NB4 (cell line): ENCODE measurements at places on chromosomes 13 and 19.

DNA sequence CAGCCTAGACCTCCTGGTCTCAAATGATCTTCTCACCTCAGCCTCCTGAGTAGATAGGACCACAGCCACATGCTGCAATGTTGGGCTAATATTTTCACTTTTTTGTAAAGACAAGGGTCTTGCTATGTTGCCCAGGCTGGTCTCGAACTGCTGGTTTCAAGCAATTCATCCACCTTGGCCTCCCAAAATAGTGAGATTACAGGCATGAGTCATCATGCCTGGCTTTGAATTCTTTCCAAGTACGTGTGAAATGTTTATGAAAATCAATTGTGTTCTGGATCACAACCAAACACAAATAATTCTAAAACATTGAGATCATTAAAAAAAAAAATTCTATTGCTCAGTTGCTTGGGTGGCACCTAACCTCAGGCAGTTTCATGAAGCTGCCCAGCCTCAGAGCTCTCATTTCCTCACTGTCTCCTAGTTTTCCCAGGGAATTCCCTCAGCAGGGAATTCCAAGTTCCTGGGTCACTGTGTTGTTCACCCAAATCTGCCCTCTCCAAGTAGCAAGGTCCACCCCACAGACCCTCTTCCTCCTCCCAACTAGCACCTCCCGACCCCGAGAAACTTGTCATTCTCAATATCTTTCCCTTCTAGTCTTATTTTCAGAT is 44.8 kb downstream of the ING1 start:
- DNase-seq: no peak

GRCh38 chr13:60075850-60076249 is 87.9 kb downstream of the DIAPH3 start:
- DNase-seq: no peak

- DNase-seq: peak; percentile 3
Observed at GRCh38 chr13:82439159-82439904, 1442.9 kb downstream of the SLITRK1 start.

DNA sequence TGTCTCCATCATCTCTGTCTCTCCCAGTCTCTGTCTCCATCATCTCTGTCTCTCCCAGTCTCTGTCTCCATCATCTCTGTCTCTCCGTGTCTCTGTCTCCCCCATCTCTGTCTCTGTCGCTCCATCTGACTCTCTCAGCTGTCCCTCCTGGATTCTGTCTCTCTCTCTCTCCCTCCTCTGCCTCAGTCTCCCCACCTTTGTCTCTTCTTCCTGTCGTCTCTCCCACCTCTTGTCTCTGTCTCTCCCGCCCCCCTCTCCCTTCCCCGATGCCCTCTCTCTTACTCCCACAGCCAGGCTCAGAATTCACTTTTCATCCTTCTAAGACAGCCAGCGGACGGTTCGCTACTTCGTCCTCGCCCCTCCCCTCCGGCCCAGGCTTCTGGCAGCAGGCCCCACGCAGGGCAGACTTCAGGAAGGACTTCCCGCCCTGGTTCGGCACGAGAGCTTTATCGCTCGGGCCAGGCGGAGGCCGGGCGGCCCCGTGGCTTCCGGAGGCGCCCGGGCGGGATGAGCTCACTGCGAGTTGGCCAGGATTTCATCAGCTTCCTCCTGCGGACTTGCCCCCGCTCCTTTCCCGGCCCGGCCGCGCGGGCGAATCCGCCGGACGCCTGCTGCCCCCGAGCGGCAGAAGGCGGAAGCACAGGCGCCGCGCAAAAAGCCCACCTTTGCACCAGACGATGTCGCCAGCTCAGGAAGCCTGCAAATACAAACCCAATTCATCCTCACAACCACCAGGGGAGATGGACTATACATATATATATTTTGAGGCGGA is 12.4 kb upstream of the CCDC9 start:
- DNase-seq: peak; percentile 100

GRCh38 chr19:4976401-4977298 is 7.7 kb downstream of the KDM4B start:
- peak; percentile 94 for DNase-seq

GRCh38 chr19:55669418-55670279 is 5.4 kb upstream of the EPN1 start:
- no peak for DNase-seq

GRCh38 chr19:11339254-11340098 is at the start of gene RAB3D:
RAB3D (minus strand) TSS chr19:11339657; CDS start chr19:11337399, 2,258 bp downstream.
- DNase-seq: peak; percentile 93

DNA sequence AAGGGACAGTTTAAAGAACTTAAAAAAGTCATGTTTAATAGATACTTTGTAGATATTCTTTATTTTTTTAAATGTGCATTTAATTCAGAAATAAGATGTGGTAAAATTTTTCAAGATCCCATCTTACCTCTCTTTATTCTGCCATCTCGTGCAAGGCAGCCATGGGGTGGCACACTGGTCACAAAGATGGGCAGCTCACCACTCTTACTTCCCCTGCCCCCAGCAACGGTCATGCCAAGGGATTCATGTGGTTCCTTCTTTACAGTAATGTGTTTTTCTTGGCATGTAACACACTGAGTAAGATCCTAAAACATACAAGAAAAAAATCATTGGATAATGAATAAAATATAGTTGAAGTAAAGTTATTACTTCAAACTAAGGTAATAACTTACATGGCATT is 64.2 kb downstream of the LNX2 start:
- no peak for DNase-seq

DNA sequence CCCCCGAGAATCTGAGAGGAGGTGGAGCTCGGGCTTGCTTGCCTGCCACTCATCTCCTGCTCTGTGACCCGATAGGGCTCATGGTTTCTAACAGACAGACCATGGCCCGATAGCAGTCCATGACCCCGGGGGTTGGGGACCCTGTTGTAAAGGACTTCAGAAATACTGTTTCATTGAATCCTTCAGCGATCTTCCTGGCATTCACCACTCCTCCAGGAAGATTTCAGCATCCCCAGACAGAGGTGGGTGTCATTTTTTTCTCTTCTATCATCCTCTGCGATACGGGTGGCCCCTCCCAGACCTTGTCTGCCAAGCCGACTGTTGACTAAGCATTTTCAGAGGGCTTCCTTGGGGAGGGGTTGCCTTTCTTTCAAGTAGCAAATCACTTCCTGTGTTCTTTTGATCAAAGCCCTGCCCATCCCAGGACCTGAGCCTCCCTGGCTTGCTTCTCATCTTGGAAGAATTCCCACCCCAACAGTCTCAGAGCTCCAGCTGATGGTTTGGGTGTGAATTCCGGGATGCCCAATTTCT is 1.7 kb downstream of the MYO1F start:
- peak; percentile 88 for DNase-seq

DNA sequence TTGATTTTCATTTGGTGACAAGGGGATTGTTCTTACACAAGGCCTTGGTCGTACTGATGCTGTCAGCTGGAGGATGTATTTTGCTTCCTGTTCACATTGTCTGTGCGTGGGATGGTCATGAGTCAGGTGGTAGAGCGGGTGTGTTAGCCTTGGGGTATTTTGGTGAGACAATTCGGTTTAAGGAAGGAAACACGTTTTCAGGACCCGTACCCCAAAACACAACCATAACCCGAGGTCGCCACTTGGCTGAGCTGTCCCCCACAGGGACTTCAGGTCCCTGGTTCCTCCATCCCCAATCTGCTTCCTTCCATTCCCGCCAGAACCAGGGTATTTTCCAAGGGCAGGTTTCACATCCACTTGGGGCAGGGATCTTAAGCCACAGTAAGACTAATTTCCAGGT is 15.0 kb downstream of the MYO9B start:
- DNase-seq: peak; percentile 90

GRCh38 chr13:50393628-50394027 is 378.4 kb downstream of the KCNRG start:
- DNase-seq: no peak

DNA sequence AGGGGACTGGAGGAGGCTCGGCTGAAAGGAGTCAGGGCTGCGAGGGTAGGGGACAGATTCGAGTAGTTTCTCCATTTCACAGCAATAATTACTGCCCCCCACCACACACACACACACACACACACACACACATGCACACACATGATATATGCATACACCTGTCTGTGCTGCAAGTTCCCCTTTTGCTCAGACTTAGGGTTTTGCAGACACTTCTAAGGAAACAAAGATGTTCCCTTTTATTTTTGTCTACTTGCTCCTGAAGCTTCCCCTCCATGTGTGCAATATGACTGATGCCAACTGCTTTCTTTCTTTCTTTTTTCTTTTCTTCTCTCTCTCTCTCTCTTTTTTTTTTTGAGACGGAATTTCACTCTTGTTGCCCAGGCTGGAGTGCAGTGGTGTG is 13.4 kb downstream of the MBD3L2B start:
- no peak for DNase-seq

DNA sequence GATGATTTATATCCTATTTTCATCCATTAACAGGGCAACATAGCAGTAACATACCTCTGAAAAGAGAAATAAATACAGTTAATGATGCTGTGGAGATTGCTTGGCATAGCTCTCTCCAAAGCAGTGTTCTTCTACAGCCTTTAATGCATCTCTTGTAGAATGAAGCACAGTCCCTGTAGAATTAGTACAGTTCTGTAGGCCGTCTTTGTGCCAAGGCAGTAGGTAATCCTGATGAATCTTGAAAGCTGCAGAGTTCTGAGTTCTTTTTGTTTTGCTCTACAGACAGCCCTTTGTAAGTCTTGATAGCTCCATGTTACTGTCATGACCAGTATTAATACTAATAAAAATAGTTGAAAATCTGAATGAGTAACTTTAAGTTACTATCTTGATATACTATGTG is 184.2 kb downstream of the MAB21L1 start:
- DNase-seq: no peak

DNA sequence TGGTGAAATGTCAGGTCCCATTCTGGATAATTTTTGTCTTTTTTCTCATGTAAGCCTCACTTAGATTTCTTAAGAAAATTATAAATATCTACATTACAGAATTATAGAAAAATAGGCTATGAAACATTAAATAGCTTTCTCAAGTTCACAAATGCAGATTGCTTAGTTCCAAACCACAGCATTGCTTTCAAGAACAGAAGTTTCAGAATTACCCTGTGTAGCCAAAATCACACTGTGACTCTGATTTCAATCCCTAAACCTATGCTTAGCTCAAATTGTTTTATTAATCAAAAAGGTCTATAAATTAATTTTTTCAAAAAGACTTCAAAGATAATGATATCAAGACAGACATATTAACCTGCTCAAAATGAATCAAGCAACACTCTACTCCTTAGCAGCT is 881.2 kb upstream of the PCDH20 start:
- DNase-seq: no peak

GRCh38 chr13:34623331-34623730 is 318.7 kb upstream of the NBEA start:
- DNase-seq: no peak

GRCh38 chr13:29457299-29457698 is 138.2 kb downstream of the SLC7A1 start:
- no peak for DNase-seq

GRCh38 chr19:1217366-1217765 is 11.8 kb downstream of the STK11 start:
- DNase-seq: no peak

DNA sequence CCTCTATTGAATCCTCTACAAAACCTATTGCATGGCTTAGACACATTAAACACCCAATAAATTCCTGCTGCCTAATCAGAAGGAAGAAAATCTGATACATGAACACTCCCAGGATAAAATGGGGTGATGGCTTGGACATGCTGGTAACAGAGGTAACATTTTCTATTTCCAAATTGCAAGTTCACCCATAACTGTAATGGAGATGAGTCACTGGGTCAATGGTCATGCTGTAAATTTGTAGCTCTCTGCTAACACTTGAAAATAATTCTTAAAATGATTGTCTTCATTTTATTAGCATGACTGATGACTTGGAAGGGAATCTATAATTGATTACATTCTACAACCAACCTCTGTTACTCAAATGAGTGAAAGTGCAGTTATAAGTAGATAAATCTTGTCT is 434.1 kb downstream of the FGF14 start:
- DNase-seq: no peak

- DNase-seq: no peak
Observed at GRCh38 chr13:41782086-41782485, 178.8 kb downstream of the VWA8 start.

- peak; percentile 53 for DNase-seq
Observed at GRCh38 chr13:24671386-24672113, 8.7 kb upstream of the ATP12A start.

DNA sequence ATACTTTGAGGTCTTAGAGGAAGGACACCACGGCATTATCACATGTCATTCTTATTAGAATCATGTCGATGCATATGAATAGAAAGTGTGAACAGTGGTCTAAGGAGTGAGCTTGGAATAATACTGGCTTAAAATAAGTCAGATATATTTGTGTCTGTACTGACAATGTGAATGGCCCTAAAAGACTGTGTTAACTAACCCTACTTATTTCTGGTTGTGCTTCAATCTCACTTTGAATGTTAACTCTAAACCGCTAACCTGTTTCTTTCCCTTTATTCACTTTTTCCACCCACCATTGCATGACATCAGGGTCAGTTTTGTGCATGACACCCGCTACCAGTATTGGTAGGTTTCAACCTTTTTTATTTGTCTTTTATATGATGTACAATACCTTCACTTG is 69.1 kb upstream of the RAP2A start:
- DNase-seq: no peak

GRCh38 chr13:44199627-44200207 is 173.9 kb upstream of the SERP2 start:
- no peak for DNase-seq

DNA sequence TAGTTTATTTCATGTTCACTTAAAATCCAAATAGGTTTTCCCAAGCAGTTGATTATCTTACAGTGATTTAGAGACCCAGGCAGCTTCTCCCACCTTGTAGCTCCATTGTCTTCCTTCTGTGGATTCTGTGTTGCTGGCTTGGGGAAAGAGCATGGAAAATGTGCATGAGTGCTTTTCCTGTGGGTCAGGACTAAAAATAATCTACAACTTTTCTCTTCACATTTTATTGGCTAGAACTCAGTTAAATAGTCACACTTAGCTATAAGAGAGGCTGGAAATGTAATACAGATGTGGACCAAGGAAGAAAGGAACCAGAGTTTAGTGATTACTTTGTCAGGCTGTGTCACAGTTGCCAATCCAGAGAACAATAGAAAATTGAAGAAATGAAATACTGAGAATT is 198.8 kb downstream of the NBEA start:
- no peak for DNase-seq

DNA sequence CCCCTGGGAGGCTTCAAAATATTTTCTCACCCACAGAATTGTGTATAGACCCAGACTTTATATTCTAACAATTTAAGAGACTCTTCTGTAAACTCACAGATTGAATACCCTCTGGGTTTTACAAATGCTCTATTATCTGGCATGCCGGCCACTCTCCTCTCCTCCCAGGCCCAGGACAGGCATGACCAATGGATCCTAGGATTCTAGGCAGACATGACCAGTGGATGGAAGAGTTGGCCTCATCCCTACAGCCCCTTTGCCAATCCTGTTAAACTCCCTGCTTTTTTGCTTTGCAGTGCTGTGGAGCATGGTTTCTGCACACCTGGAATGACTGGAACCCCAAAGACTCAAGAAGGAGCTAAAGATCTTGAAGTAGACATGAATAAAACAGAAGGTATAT is 5.8 kb downstream of the ACSBG2 start:
- no peak for DNase-seq

DNA sequence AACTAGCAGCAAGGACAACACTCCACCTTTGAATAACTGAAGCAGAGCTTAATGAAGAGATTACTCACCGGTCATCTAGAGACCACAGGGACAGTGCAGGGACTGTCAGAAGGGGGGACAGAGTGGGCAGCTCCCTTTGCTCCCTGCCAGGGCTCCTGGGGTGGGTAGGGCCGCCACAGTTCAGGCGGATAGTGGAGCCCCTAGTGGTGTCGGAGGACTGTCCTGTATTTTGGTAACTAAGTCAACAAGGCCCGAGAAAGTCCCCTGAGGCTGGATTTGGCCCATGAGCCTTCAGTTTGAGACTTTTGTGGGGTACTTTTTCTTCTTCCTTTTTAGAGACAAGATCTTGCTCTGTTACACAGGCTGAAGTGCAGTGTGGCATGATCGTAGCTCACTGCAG is 44.6 kb downstream of the GJA3 start:
- DNase-seq: no peak
